Right atrium auricular region (tissue), 2 donors: ENCODE measurements at places on chromosomes 12 and 14. TPM values are rescaled to one million over a fixed set of nuclear protein-coding genes. Genes with fewer than 3 reads are reported as not detected.

DNA sequence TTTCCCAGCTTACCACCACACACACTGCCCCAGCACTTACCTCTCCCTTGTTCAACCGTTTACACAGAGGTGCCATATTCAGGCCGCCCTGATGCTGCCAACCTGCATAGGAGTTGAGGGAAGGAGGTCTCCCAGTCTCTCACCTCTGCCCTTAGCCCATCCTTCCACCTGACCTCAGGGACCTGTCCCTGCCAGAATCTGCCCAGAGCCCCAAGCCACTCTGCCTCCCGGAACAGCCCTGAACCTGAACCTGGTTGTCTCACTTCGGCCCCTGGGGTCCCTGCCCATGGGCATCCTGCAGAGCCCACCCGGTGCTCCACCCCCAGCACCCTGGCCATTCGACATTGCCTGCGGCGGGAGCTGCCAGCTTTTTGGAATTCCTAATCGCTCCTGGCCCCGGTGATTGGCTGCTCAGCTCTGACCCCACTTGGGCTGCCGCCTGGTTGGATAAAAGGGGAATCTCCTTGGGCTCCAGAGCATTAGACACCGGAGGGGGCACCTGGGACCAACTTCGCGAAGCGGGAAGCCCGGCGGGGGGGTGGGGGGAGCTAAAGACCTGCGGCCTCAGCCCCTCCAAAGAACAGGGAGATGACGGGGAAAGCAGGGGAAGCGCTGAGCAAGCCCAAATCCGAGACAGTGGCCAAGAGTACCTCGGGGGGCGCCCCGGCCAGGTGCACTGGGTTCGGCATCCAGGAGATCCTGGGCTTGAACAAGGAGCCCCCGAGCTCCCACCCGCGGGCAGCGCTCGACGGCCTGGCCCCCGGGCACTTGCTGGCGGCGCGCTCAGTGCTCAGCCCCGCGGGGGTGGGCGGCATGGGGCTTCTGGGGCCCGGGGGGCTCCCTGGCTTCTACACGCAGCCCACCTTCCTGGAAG, at the start of gene VSX2:
Gene VSX2, plus strand, starts transcription at position 476 of the 874 bp plus-strand sequence. Its CDS starts 113 bp downstream, at position 589.
- no peak for DNase-seq
- H3K27ac ChIP-seq: no peak within 1 kb of the TSS
- H3K36me3 ChIP-seq: no peaks in the 10 kb centered on the region
- peaks cover 52% of the 10 kb centered on the region for H3K27me3 ChIP-seq
- no peaks in the 10 kb centered on the region for H3K4me1 ChIP-seq
- peak within 1 kb of the TSS; percentile 39 for H3K4me3 ChIP-seq

- no peak overlapping the region for H3K4me3 ChIP-seq
- H3K4me1 ChIP-seq: no peaks in the 10 kb centered on the region
- H3K36me3 ChIP-seq: peaks cover 24% of the 10 kb centered on the region
- DNase-seq: no peak
Observed at GRCh38 chr14:73223049-73223448, 14.3 kb upstream of the PAPLN start.

DNA sequence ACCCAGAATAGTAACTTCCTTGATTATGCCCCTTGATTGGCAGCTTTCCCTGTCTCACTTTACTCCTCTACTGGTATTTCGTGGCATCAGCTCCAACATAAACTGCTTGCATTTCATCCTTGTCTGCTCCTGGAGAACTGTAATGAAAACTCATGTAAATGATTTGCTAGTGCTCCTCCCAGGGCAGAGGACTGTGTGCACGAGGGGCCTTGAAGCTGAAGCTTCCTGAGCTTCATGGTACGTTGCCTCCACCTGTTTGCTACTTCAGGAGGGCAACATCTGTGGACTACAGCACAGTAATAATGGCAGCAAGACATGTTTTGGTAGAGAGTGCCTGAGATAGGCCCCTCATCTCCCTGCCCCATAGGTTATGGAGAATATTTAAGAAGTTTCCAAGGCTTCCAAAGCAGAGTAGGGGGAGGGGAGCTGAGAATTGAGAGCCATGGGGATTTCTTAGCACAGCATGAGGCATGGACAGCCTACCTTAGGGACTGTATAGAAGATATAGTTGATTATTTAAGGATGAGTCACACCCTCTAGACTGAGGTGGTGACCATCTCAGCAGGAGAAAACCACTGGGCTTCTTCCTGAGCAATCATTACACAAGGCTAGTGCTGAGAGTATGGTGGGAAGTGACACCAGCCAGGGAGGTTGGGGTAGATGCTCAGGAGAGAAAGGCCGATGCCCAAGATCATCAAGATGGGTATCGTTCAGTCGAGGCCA, 29.5 kb downstream of the CCDC198 start:
- no peak overlapping the region for H3K4me3 ChIP-seq
- DNase-seq: no peak
- no peaks in the 10 kb centered on the region for H3K4me1 ChIP-seq
- H3K27me3 ChIP-seq: no peaks in the 10 kb centered on the region

The KCNH5 gene
- not detected for total RNA-seq

GRCh38 chr12:7934091-7934888, 1.7 kb downstream of the SLC2A3 start:
- H3K4me1 ChIP-seq: no peaks in the 10 kb centered on the region
- H3K27ac ChIP-seq: peak overlapping the region; percentile 81
- no peaks in the 10 kb centered on the region for H3K27me3 ChIP-seq
- H3K36me3 ChIP-seq: peaks cover 33% of the 10 kb centered on the region
- H3K4me3 ChIP-seq: peak overlapping the region; percentile 50

The GPR68 gene
- total RNA-seq: 0.55 TPM

DNA sequence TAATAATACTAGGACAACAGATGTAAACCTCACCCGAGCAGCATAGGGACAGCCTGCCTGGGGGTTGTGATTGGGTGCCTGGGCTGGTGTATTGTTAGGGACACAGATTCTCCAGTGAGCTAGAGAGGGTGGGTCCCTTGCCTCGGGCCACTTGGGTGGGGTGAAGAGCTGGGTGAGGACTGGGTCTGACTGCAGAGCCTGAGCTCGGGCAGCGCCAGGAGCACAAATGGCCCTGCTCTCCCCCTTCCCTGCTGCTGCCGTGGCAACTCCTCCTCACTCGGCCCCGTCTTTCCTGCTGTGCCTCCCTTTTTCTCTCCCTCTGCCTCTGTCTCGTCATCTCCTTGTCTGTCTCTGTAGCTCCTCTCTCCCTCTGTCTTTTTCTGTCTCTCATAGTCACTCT, 115.4 kb downstream of the GLT1D1 start:
- H3K27ac ChIP-seq: no peak overlapping the region
- no peaks in the 10 kb centered on the region for H3K27me3 ChIP-seq
- H3K36me3 ChIP-seq: no peaks in the 10 kb centered on the region
- no peak for DNase-seq
- no peaks in the 10 kb centered on the region for H3K4me1 ChIP-seq

DNA sequence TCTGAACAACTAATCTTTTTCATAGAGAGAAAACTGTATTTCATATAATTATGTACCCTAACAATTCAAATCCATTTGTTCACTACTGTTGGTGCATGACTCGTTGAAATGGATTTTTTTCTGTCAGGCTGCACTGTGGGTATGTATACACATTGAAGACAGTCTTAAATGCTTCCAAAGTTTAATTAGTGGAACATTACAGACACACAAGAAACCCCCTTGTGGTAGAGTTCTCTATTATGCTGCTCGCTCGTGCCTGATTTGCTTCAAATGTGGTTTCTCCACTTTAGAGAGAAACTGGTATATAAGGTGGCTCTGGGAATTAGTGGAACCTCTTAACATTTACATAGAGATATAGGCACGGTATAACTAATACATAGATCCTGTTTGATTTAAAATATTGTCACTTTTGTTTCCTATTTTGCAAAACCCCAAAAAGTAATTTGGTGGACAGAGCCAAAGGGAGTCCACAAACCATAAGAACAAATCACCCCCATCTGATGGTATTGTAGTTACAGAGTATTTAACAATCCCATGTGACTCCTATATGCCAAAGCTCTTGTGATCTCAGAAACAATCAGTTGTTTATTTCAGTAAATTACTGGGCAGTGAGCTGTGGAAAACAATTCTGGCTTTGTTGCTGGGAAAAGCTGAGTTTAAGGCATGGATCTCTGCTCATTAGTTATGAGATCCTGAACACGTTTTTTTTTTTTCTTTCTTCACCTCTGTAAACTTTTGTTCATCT, 159.5 kb downstream of the BRMS1L start:
- H3K27ac ChIP-seq: no peak overlapping the region
- H3K27me3 ChIP-seq: no peaks in the 10 kb centered on the region
- no peak for DNase-seq
- no peaks in the 10 kb centered on the region for H3K36me3 ChIP-seq

The LLPH gene
- total RNA-seq: 10.1 TPM

DNA sequence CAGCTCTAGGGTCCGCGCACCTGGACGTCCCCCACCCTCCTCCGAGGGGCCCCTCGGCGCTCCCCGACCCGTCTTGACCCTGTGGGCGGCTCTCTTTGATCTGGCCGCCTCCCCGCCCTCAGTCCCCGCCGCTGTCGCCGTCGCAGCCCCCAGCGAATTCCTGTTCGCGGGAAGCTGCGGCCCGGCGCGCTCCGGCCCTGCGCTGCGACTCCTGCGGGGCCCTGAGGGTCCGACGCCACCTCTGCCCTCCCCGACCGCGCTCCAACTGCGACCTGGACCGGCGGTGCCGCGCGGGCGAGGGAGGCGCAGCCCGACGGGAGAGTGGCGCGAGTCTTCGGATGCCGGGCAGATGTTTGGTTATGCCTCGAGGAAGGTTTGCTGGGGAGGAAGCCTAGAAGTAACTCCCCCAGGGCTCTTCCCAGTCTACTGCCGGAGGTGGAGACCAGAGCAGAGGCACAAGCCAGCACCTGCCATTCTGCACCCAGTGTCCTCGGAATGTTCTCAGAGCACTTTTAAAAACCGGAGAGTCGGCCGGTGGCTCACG, 440 bp upstream of the ISM2 start:
- peaks cover 10% of the 10 kb centered on the region for H3K27me3 ChIP-seq
- H3K4me1 ChIP-seq: no peaks in the 10 kb centered on the region
- no peak overlapping the region for H3K27ac ChIP-seq
- no peaks in the 10 kb centered on the region for H3K36me3 ChIP-seq
- H3K4me3 ChIP-seq: peak overlapping the region; percentile 50

GRCh38 chr14:48725051-48725734, 861.0 kb downstream of the RPS29 start:
- H3K27me3 ChIP-seq: no peaks in the 10 kb centered on the region
- H3K36me3 ChIP-seq: no peaks in the 10 kb centered on the region
- DNase-seq: no peak
- H3K4me1 ChIP-seq: peaks cover 13% of the 10 kb centered on the region
- no peak overlapping the region for H3K4me3 ChIP-seq

- no peak for DNase-seq
- no peaks in the 10 kb centered on the region for H3K36me3 ChIP-seq
- no peaks in the 10 kb centered on the region for H3K27me3 ChIP-seq
- no peak overlapping the region for H3K27ac ChIP-seq
- no peak overlapping the region for H3K4me3 ChIP-seq
- H3K4me1 ChIP-seq: no peaks in the 10 kb centered on the region
Observed at GRCh38 chr14:23877111-23877510, 76.5 kb upstream of the DHRS4 start.

The SYCP3 gene
- not detected for total RNA-seq

The MIP gene
- not detected for total RNA-seq

The KRT6B gene
- not detected for total RNA-seq

The EXOC3L4 gene
- total RNA-seq: 0.37 TPM

DNA sequence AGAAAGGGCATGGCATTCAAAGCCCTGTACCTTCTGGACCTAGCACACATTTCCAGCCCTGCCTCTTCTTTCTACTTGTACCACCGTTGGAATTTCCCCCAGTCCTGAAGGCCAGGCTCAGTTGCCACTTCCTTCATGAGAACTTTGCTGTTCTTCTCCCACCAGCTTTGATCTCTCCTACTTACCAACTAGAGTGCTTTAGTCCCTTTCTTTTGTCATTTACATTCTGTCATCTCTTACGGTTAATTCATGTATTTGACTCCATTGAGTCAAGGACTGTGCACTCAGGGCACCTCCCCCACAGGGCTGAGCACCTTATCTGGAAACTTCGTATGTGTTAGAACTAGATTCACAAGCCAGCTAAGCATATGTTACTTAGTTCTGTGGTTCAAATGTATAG, 26.3 kb downstream of the BICDL1 start:
- H3K36me3 ChIP-seq: no peaks in the 10 kb centered on the region
- no peak for DNase-seq
- no peaks in the 10 kb centered on the region for H3K4me1 ChIP-seq
- no peaks in the 10 kb centered on the region for H3K27me3 ChIP-seq

DNA sequence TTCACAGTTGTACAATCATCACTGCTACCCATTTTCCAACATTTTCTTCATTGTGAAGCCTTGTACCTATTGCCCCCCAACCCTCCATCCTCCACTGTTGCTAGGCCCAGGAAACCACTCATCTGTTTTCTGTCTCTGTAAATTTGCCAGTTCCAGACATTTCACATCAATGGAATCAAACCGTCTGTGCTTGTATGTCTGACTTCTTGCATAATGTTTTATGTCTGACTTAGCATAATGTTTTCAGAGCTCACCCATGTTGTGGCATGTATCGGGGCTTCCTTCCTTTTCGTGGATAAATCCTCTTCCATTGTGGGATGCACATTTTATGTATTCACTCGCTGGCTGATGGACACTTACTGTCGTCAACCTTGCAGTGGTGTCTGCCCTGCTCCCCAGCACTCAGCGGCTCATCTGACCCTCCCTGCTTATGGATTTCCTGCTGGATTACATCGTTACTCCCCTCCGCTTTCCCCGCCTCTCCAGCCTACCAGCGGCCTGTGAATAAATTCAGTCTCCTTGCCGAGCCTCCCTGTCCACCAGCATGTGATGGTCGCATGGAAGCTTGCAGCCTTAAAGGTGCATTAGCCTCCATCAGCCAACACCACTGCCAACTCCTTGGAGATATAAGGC, 727.6 kb upstream of the TMEM132C start:
- H3K27ac ChIP-seq: no peak overlapping the region
- no peaks in the 10 kb centered on the region for H3K4me1 ChIP-seq
- no peaks in the 10 kb centered on the region for H3K36me3 ChIP-seq
- no peaks in the 10 kb centered on the region for H3K27me3 ChIP-seq
- H3K4me3 ChIP-seq: no peak overlapping the region

GRCh38 chr12:114430306-114430705, 24.4 kb upstream of the TBX5 start:
- no peak overlapping the region for H3K4me3 ChIP-seq
- peak overlapping the region; percentile 8 for H3K27ac ChIP-seq
- no peak for DNase-seq
- H3K36me3 ChIP-seq: no peaks in the 10 kb centered on the region
- no peaks in the 10 kb centered on the region for H3K27me3 ChIP-seq

DNA sequence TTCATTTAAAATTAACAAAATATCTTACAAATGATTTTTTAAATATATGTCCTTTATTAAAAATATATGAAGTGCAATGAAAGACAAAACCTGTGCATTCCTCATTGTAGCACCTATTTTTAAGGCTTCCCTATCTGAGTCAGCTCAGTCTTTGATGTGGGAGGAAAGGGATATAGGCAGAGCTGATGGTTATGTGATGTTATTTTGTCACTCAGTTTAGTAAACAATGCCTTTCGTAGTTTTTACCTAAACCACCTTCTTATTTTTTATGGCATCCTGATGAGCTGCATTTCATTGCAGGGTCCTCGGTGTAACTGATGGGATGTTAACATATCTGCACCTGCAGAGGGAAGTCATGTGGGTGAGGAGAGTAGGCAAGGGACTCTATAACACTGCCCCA, 58.9 kb upstream of the FRMD6 start:
- H3K27me3 ChIP-seq: no peaks in the 10 kb centered on the region
- no peak overlapping the region for H3K4me3 ChIP-seq
- no peak overlapping the region for H3K27ac ChIP-seq
- no peaks in the 10 kb centered on the region for H3K4me1 ChIP-seq
- no peak for DNase-seq

The CPNE6 gene
- total RNA-seq: 0.24 TPM
